Liver (tissue), 10 donors: ENCODE measurements at places on chromosomes 1 and 21.

DNA sequence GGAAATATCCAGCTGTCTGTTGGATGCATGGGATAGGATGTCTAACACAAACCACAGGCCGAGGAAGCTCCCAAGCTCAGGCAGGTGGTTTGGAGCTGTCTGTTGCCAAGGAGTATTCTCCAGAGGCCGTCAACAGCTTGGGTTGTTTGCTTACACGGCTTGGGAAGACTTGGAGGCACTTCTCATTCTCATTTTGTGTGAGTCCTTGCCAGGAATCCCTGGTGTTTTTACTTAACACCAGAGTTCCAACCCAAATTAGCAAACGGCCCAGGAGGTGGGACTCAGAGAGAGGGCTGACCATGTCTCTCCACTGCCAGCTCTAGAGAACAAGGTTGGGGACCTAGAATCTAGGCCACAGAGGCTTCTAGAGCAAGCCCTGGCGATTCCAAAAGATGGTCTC lies 72.7 kb upstream of the FAM20B start:
- H3K36me3 ChIP-seq, result no peaks in the 10 kb centered on the region
- no peak overlapping the region for H3K27ac ChIP-seq
- H3K4me3 ChIP-seq, result no peak overlapping the region
- no peaks in the 10 kb centered on the region for H3K27me3 ChIP-seq
- H3K4me1 ChIP-seq, result peaks cover 7% of the 10 kb centered on the region

GRCh38 chr1:203765029-203765837 lies at the start of gene LAX1:
Gene LAX1, plus strand, starts transcription at chr1:203765183. Its CDS starts 383 bp downstream, at chr1:203765566.
- H3K36me3 ChIP-seq, result no peaks in the 10 kb centered on the region
- DNase-seq, result no peak
- H3K27me3 ChIP-seq, result no peaks in the 10 kb centered on the region
- H3K27ac ChIP-seq, result peak within 1 kb of the TSS; percentile 55
- H3K4me1 ChIP-seq, result no peaks in the 10 kb centered on the region

- DNase-seq, result no peak
- H3K27ac ChIP-seq, result no peak overlapping the region
- peaks cover under 1% of the 10 kb centered on the region for H3K4me1 ChIP-seq
- H3K4me3 ChIP-seq, result no peak overlapping the region
These were observed 23.9 kb upstream of the PTAFR start for GRCh38 chr1:28200234-28200873.

GRCh38 chr1:72606216-72606810 lies 324.0 kb upstream of the NEGR1 start:
- no peaks in the 10 kb centered on the region for H3K4me1 ChIP-seq
- no peak for DNase-seq
- H3K4me3 ChIP-seq, result no peak overlapping the region
- H3K27ac ChIP-seq, result no peak overlapping the region

GRCh38 chr21:37445228-37445627 lies 78.7 kb downstream of the DYRK1A start:
- H3K27ac ChIP-seq, result no peak overlapping the region
- H3K4me1 ChIP-seq, result peaks cover 6% of the 10 kb centered on the region
- H3K4me3 ChIP-seq, result no peak overlapping the region
- H3K27me3 ChIP-seq, result no peaks in the 10 kb centered on the region
- no peak for DNase-seq

- H3K4me3 ChIP-seq, result no peak overlapping the region
- DNase-seq, result no peak
- H3K4me1 ChIP-seq, result no peaks in the 10 kb centered on the region
- H3K27ac ChIP-seq, result no peak overlapping the region
- H3K36me3 ChIP-seq, result no peaks in the 10 kb centered on the region
- H3K27me3 ChIP-seq, result peaks cover 5% of the 10 kb centered on the region
These were observed 12.8 kb downstream of the S100A7 start for GRCh38 chr1:153447498-153448170.

- H3K27ac ChIP-seq, result no peak overlapping the region
- H3K27me3 ChIP-seq, result no peaks in the 10 kb centered on the region
- no peaks in the 10 kb centered on the region for H3K36me3 ChIP-seq
- H3K4me3 ChIP-seq, result no peak overlapping the region
- no peak for DNase-seq
These were observed 75.7 kb upstream of the TNFSF18 start for GRCh38 chr1:173126421-173126820.

- no peak overlapping the region for H3K27ac ChIP-seq
- H3K27me3 ChIP-seq, result no peaks in the 10 kb centered on the region
- H3K4me3 ChIP-seq, result no peak overlapping the region
- H3K36me3 ChIP-seq, result no peaks in the 10 kb centered on the region
- H3K4me1 ChIP-seq, result no peaks in the 10 kb centered on the region
These were observed 576.5 kb upstream of the ADGRL2 start for GRCh38 chr1:81224222-81224621.

DNA sequence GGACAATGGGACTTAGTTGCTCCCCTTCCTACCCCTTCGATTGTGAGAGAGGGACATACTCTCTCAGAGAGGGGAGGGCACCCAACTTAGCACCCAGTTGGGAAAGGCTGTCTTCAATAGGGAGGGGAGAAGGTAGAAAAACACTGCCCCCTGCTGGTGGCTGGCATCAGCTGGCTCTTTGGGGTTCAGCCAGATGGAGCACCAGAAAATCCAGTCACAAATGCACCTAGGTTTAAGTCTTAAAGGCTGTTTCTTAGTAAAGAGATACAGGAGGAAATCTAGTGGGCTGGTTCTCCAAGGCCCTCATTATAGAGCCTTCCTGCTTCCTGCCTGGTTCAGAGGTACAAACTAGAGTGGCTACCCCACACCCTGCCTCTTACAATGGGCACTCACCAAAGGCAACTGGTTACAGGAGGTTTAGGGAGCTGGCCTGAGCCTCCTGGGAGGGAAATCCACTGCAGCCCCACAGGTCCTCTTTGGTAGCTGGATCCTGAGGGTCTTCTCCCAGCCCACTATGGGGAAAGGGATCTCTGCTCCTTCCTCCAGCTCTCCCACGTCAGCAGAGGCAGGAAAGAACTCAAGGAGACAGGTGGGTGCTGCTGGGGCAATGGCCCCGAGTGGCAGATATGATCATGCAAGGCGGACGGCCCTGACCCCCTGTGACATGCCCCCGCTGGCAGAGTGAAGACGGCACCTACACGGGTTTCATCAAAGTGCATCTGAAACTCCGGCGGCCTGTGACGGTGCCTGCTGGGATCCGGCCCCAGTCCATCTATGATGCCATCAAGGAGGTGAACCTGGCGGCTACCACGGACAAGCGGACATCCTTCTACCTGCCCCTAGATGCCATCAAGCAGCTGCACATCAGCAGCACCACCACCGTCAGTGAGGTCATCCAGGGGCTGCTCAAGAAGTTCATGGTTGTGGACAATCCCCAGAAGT lies 28.3 kb downstream of the EIF2D start:
- H3K36me3 ChIP-seq, result peaks cover 42% of the 10 kb centered on the region
- H3K27me3 ChIP-seq, result no peaks in the 10 kb centered on the region
- no peak overlapping the region for H3K27ac ChIP-seq
- no peak overlapping the region for H3K4me3 ChIP-seq
- H3K4me1 ChIP-seq, result peaks cover 4% of the 10 kb centered on the region
- peak; percentile 85 for DNase-seq
